Stimulated activated naive CD4-positive, alpha-beta T cell treated with Interleukin-2 at 50 U/mL for 16 hours (primary cell): ENCODE measurements at places on chromosomes 12 and 14.
A peak's percentile ranks its signal among the peaks of the same experiment; 100 is the strongest.

DNA sequence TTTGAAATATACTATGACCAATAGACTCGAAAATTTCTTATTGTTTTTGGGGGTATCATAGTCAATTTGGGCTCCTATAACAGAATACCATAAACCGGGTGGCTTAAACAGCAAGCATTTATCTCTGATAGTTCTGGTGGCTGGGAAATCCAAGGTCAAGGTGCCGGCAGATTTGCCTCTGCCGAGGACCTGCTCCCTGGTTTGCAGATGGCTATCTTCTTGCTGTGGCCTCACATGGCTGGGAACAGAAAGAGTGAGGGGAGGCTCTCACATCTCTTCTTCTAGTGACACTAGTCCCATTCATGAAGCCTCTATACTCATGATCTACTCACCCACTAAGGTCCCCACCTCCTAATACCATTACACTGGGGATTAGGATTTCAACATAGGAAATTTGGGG is 70.7 kb downstream of the BORCS5 start:
- no peak for DNase-seq

- DNase-seq, result peak; percentile 22
Observed at GRCh38 chr12:49089821-49090773, 4.5 kb downstream of the DHH start.

- DNase-seq, result no peak
Observed at GRCh38 chr14:77965919-77966435, 166.1 kb downstream of the ADCK1 start.

DNA sequence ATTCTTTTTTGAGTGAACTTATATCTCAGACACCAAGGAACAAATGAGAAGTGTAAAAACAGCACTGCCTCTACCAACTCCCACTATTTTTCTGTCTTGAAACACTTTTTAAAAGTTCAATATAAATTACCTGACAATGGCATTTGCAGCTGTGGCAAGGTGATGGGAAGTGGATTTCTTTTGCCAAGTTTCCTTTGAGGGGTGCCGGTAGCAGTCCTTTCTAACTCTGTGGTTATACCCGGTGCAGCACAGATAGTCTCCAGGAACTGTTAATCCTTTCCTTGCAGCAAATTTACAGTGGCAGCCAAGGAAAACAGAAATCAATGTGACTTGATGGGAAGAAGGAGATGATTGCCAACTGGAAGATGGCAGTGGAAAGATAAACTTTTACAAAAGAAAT is 243.7 kb downstream of the BCAT1 start:
- DNase-seq, result no peak

GRCh38 chr14:65335411-65335947 is 77.1 kb upstream of the FUT8 start:
- DNase-seq, result no peak

DNA sequence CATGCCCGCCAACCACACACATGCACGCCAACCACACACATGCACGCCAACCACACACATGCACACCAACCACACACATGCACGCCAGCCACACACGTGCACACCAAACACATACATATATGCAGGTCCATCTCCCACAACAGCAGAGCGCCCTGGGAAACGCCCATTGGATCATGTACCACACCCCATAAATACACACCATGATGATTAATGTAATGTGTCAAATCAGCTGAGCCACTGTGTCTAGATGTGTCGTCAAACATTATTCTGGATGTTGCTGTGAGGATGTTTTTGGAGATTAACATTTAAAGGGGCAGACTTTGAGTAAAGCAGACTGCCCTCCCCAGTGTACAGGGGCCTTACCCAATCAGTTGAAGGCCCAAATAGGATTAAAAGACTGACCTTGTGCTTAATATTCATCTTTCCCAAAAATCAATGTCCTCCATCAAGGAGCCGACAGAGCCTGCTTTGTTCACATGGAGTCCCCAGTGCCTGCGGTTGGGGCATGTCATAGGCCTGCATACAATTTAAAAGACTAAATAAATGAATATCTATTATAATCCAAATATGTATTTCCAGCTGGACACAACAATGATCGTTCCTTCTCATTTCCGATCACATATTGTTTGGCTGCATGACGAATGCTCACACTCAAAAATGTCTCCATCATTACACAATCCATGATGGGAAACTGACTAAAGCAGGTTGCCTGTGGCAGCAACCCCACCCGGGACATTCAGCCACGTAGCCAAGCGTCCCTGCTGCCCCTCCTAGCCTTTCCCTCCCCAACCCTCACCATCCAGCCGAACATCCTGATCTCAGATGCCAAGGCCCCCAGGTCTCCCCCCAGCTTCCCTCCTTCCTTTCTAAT is 23.2 kb upstream of the BDKRB2 start:
- no peak for DNase-seq
